ENCODE measurements at places on chromosomes 4 and X. TPM values are rescaled to one million over a fixed set of nuclear protein-coding genes. Genes with fewer than 3 reads are reported as not detected.

- no peaks in the 10 kb centered on the region for H3K27me3 ChIP-seq
- H3K36me3 ChIP-seq: peaks cover 3% of the 10 kb centered on the region
- no peak overlapping the region for H3K4me3 ChIP-seq
Measured at GRCh38 chr4:158043971-158044618, 128.7 kb downstream of the GASK1B start.

GRCh38 chrX:115134382-115134781 lies 54.8 kb upstream of the RBMXL3 start:
- peaks cover 1% of the 10 kb centered on the region for H3K4me1 ChIP-seq
- no peak for DNase-seq
- peaks cover 41% of the 10 kb centered on the region for H3K36me3 ChIP-seq
- no peaks in the 10 kb centered on the region for H3K27me3 ChIP-seq
- H3K4me3 ChIP-seq: no peak overlapping the region
- H3K27ac ChIP-seq: no peak overlapping the region

Gene ADGRG2
- 1.0 TPM for total RNA-seq

DNA sequence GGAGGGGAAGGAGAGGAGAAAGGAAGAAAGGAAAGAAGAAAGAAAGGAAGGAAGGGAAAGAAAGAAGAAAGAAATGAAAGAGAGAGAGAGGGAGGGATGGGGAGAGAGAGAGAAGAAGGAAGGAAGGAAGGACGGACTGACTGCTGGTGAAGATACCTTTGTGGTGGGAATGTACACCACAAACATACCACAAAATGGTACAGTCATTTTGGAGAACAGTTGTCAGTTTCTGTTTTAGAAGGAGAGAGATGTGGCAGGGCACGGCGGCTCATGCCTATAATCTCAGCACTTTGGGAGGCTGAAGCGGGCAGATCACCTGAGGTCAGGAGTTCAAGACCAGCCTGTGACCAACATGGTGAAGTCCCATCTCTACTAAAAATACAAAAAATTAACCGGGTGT lies 40.0 kb upstream of the SHISA3 start:
- peaks cover 43% of the 10 kb centered on the region for H3K27me3 ChIP-seq
- no peaks in the 10 kb centered on the region for H3K36me3 ChIP-seq
- peaks cover 34% of the 10 kb centered on the region for H3K4me1 ChIP-seq
- no peak overlapping the region for H3K27ac ChIP-seq

Data from mesothelial cell of epicardium (in vitro differentiated cells).